ENCODE measurements at places on chromosomes 4 and X. TPM values are rescaled to one million over a fixed set of nuclear protein-coding genes. Genes with fewer than 3 reads are reported as not detected.

GRCh38 chr4:74670583-74670982 is 123.7 kb downstream of the BTC start:
- DNase-seq: no peak

GRCh38 chr4:155405059-155405458 is 28.3 kb upstream of the MAP9 start:
- DNase-seq: no peak

- DNase-seq: no peak
These were observed 33.2 kb downstream of the C4orf33 start for GRCh38 chr4:129129143-129129542.

DNA sequence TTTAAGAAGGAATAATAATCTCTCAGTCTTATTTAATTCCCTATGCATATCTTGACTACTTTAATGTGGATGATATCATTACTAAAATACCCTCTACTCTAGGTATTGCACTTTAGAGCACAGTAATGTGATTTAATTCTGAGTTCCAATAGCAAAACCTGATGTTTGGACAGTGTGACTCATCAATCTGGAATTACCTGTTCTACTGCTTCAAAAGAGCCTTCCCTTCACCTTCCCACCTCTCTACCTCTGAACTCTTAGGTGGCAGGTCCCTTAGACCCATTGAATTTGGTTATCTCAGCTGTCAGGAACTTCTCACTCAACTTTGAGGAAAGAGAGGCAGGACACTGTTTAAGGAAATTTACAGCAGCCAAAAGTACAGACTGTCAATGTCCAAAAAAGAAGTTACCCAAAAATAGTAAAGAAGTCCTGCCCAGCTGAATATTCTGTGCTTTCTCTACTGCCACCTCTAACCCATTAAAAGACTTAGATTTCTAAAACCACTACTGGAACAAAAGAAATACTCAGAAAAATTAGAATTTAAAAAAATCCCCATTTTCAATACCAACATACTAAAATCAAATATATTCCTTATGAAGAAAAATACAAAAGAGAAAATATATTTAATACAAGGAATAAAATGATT is 123.1 kb upstream of the GPM6A start:
- no peak for DNase-seq

ARAP2 gene
- total RNA-seq: 66.8 TPM

DNA sequence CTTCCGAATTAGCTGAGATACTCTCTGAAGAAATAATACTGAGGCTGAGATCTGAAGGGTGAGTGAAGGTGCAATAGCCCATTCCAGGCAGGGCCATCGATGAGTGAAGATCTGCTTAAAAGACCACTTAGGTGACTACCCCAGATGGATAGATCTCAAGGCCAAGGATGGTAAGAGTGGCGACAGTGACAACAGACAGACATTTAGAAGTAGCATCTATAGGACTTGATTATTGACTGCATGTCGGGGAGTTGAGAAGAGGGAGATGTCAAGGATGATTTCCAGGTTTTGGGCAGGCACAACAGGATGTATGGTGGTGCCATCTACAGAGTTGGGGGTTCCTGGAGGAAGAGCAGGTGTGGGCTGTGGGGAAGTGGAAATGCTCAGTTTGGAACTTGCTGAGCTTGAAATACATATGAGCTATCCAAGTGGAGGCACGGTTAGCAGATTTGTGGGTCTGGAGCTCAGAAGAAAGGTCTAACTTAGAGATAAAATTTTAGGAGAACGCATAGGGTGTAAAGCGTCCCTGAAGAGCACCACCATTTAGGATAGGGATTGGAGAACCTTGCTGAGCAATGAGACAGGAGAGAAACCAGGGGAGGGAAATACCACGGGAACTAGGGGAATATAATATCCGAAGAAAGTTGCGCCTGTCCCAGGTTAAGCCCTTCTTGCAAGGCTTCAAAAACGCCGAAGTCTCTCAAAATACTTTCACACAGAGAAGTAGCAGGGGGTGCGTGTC is 688 bp downstream of the UFSP2 start:
- DNase-seq: no peak

DNA sequence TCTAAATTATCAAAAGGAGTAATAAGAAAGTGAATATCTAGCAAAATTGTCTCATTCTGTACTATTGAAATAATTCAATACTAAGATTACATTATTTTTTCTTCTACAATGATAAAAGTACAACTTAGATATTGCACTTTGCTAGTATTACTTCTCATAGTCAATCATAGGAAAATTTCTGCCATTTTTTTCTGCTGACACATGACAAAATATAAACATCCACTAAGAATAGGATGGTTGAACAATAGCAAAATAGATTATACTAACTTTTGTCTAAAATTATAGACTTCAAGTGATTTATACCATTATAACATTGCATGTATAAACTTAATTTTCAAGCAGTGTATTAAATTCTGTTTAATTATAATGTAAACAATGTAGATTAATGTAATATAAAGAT is 540.2 kb downstream of the PDHA2 start:
- no peak for DNase-seq

GRCh38 chr4:7256984-7257810 is 64.9 kb downstream of the SORCS2 start:
- no peak for DNase-seq

DNA sequence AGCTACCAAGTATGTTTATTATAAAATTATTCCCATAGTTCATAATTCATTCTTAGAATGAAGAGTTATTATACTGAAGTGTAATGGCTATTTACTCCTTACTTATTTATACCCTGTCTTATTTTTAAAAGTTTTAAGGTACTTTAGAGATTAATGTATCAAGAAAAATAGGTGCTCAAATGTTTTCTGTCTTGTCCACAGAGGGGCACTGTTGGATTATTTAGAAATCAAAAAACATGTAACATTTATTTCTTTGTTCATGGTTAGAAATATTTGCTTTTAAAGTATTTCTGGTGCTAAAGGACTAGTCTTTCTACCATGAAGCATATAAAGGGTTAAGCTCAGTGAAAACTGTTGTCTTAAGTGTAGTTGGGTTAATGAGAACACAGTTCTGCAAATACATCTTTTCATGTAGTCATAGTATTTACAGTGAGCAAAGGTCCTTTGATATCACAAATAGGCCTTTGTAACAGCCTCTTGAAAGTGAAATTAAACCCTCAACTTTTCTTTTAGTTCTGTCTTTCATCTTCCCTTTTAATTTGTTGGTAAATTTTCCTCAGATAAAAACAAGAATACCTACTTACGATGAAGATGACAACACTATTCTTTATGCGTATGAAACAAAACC is 7.7 kb downstream of the SCML1 start:
- no peak for DNase-seq

SGMS2 gene
- total RNA-seq: 166 TPM

DNA sequence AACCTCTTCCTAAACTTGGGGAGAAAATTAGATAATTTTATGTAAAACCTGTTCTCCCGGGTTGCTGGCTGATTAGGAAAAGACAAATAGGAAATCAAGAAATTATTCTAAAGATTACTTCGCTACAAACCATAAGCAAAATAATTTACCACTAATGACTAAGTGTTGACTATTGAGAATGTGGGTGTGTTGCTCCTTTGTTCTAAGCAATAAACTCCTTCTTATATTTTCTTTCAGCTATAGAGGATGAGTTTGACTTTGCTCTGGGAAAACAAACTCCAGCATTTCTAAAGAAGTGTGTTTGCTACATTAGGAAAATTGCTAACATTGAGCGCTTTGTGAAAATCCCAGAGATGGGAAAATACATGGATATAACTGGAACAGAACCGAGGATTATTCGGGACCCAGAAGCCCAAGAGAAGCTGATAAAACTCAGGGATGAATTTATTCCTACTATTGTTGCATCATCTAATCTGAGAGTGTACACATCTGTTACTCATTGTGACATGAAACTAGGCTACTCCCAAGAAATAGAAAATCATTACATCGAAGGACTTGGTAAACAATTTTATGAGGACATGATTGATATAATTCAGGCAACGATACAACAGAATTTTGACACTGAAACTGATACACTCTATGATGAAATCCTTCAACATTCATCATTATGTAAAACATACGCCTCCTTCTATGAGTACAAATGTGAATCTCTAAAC is 194.2 kb downstream of the NWD2 start:
- no peak for DNase-seq

KCNIP4 gene
- total RNA-seq: 2.8 TPM

GRCh38 chr4:152342293-152342692 is 193.6 kb downstream of the FBXW7 start:
- DNase-seq: no peak

- no peak for DNase-seq
These were observed 561 bp downstream of the IRAK1 start for GRCh38 chrX:154019061-154019621.

- no peak for DNase-seq
These were observed 172.4 kb downstream of the PDGFC start for GRCh38 chr4:156799121-156799589.

- DNase-seq: no peak
These were observed 31.5 kb downstream of the GRIA3 start for GRCh38 chrX:123215397-123216089.

- no peak for DNase-seq
These were observed 81.5 kb upstream of the PSAPL1 start for GRCh38 chr4:7516096-7516772.

- no peak for DNase-seq
These were observed 187.3 kb upstream of the RASGEF1B start for GRCh38 chr4:81659051-81659450.

DNA sequence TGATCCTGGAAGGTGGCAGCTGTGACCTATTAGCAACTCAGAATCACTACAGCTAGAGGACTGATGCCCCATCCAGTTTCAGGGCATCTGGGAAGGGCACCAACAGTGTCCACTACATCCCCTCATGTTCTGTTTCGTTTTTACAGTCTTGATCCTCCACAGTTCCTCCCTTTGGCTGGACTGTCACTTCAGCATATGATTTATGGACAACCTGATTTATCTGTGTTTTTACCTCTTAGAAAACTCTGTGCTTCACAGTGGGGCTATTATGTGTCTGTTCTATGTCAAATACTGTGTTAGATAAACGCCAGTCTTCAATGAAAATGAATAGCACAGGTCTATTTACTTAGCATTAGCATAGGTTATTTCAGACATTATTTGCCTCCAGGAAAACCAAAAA is 63.1 kb upstream of the GRPR start:
- no peak for DNase-seq

DNA sequence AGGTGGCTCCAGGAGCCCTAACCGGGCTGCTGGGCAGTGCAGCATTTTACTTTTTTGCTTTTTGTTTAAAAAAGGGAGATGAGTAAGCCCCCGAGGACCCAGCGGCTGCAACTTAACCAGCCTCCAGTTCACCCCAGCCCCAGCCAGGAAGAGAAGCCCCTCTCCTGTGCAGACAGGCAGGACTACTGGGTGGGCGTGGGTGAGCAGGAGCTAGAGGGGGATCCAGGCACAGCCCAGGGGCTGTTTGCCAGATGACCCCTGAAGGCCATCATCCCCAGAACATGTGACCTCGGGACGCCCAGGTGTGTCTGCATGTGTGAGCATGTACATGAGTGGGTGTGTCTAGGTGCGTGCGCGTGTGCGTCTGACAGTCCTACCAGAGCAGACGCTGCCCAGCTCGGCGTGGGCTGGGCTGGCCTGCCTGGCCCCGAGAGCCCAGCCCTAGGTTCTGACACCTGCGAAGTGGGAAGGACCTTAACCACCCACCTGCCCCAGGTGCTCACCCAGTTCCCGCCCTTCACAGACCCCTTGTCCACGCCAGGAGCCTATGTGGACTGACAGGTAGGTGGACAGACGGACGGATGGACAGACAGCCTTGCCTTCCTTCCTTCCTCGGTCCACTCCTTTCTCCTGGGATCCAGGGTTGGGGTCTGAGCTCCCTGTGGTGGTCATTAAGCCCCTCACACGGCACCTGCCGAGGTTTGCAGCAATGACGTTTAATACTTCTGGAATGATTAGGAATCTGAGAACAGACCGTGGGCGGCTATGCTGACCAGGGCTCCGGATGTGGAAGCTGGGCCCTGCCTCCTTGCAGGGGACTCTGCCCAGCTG is 7.8 kb upstream of the HAUS3 start:
- peak; percentile 14 for DNase-seq

- DNase-seq: no peak
These were observed 223.1 kb upstream of the SLIT2 start for GRCh38 chr4:20028645-20029044.

DNA sequence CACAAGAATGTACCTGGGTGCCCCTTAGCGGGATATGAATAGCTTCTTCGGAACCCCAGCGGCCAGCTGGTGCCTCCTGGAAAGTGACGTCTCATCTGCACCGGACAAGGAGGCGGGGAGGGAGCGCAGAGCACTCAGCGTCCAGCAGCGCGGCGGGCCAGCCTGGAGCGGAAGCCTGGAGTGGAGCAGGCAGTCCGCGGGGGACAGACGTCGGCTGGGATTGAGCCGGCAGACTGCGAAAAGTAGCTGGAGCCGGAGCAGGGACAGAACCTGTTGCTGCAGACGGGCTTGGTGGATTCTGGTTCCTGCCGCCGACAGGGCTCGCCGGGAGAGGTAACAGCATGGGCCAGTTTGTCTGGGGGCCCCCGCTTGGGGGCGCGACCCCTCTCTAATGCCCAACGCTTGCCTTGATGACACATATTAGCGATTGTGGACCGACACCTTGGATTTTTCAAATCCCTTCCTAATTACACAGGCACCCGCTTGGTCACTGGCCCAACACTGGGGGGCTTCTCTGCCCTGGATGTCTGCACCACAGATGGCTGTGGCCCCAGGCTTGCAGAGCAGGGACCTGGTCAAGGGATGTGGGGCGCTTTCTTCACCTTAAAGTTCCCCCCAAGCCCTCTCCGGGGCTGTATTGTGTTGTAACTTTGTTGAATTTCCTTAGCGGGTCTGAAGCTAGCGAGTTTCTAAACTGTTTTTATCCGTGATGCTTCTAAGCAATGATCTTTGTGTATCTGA is at the start of gene NPFFR2:
NPFFR2 (plus strand) TSS at position 133 of the 741 bp plus-strand sequence. CDS start 96,592 bp downstream, outside the sequence.
- no peak for DNase-seq

DNA sequence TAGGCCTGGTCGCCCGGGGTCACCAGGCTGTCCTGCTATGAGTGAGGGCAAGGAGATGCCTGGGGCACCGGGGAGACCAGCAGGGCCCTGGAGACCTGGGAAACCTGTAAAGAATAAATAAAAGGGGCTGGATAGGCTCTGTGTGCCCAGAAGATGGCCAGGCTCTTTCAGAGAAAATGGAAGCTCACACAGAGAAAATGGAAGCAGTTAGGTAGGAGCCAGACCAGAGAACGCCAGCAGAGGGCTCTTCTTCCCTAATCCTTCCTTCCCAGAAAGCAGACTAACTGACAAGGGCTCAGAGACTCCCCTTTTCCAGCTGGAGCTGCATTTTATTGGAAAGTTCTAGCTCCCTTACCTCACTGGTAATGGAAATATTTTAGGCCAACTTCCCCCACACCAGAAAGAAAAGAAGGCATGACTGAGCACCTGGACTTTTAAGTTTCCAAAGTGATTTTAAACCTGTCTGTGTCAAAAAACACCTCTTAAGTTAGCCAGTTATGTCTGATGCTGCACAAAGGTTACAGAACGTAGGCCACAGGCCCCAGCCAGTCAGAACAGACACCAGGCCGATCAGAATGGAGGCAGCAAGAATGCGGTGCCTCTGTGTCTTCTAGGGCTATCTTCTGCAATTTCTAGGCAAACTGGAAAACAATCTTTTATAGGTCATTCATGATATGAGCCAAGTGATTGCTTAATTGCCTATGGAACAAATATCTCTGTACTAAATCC is 74.0 kb downstream of the ATG4A start:
- no peak for DNase-seq

GRCh38 chr4:19725130-19725529 is 526.6 kb upstream of the SLIT2 start:
- no peak for DNase-seq

GRCh38 chr4:1547131-1547855 is 136.8 kb downstream of the FAM53A start:
- no peak for DNase-seq

- no peak for DNase-seq
These were observed 281.0 kb downstream of the RAB28 start for GRCh38 chr4:13203101-13203500.

All from Peyer's patch (tissue), 4 donors.